ENCODE measurements at places on chromosomes 13 and 19.

DNA sequence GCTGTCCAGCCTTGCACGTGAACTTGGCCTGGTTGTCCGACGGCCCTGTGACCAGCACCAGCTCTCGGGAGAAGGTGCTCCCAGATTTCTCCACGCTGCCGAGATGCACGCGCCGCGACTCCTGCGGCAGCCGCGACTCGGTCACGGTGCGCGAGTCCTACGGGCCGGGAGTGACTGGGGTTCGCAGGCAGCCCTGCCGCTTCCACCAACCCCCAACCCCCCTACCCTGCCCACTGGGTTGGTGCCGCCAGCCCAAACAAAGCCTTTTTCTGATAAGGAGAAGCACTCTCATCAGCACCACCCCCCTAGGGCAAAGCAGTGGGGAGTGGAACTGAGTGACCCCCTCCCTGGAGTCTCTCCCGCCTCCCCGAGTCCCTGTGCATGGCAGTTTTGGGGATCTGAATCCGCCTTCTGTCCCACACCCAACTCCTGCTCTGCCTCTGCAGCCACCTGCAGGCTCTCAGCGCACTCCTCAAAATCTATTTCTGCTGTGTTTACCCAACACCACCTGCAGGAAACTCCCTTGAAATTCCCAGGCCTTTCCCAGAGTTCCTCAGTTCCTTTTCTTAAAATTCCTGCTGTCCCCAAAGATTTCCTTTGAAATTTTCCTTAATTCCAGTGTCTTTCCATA lies 6.2 kb downstream of the NPHS1 start:
- no peak for DNase-seq

GRCh38 chr13:67791047-67791446 lies 560.9 kb upstream of the PCDH9 start:
- no peak for DNase-seq

GRCh38 chr13:87981416-87981815 lies 310.2 kb downstream of the SLITRK5 start:
- no peak for DNase-seq

DNA sequence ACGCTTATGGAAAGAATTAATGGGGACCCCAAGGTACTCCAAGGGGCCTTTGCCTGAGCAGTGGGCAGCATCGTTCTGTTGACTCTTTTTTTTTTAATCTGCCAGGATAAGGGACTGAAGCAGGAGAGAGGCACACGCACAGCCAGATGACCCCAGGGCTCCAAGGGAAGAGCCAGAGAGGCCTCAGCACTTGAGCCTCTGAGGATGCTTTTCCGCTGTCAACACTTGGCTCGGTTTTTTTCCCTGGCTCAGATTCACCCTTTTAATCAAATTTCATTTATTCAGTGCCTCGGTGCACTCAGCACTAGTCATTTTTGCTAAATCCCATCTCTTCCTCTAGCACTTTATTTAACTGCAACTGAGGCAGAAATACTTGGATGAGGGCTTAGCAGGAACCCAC lies 226.3 kb downstream of the FGF9 start:
- DNase-seq, result no peak

DNA sequence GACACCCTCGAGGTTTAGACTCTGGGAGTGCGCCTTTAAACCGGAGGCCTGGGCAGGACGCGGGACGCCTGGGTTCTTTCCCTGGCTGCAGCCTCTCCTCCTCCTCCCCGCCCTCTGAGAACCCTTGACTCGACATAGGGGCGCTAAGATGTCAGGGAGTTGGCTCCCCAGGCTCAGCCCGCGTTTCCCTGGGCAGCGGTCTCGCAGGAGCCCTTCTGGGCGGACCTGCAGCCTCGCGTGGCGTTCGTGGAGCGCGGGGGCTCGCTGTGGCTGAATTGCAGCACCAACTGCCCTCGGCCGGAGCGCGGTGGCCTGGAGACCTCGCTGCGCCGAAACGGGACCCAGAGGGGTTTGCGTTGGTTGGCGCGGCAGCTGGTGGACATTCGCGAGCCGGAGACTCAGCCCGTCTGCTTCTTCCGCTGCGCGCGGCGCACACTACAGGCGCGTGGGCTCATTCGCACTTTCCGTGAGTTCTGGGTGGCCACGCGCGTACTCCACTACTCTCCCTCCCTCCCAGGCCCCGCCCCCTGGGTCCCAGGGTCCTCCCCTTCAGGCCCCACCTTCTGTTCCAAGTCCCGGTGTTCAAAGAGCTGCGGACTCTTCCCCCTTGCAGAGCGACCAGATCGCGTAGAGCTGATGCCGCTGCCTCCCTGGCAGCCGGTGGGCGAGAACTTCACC lies 1.3 kb downstream of the ICAM5 start:
- peak; percentile 74 for DNase-seq

GRCh38 chr13:113667771-113668490 lies 912 bp downstream of the GRK1 start:
- DNase-seq, result peak; percentile 41

DNA sequence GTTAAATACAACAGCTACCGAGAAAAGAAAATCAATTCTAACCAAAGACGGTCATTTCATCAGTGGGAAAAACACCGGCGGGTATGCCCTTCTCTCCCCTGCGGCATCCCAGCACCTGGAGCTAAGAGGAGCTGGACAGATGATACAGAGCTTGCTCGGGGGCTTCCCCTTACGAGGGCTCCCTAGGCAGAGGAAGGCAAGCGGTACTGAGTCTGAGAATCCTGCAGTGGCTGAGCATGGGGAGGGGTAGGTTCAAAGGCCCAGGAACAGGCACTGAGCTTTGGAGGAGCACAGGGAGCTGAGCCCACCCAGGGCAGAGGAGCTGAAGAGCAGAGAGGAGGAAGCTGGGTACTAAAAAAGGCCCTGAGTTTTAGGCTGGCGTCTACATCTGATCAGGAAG lies 12.7 kb downstream of the STK24 start:
- DNase-seq, result no peak

- DNase-seq, result no peak
Observed at GRCh38 chr13:22405891-22406290, 735.0 kb downstream of the FGF9 start.

DNA sequence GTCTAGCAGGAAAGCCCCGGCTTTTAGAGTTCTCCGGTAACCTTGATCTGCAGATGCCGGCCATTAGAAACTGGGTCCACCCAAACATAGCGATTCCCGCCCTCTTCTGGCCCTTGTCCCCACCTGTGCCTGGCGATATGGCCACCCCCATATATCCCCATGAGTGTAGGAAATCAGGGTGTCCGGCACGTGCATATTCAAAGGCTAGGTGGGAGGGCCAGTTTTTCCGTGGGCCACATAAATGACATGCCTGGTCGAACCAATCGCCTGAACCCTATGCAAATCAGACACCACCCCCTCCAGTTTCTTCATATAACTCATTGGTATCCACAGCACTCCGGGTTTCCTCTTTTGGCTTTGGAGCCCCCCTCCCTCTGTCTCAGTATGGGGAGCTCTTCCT lies 37.4 kb downstream of the ERICH4 start:
- DNase-seq, result no peak

- no peak for DNase-seq
Observed at GRCh38 chr13:89852570-89852969, 1494.9 kb upstream of the MIR17HG start.

DNA sequence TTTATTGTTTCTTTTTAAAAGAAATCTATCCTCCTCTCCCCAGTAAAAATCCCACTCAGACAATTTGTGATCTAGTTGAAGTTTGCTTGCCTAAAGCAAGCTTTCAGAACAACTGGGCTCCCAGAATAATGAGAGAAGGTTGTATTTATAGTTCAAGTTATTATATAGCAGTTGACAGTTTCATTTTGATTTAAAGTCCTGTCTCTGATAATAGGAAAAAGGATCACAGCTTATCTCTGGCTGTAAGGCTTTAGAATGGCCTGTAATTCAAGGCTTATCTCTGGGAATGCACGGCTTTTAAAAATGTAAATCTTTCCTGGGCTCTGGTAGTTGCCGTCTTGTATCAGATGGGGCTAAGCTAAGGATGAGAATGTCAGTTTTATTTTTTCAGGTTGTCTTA lies 123.3 kb upstream of the TMTC4 start:
- no peak for DNase-seq

All from right cardiac atrium (tissue), 5 donors.